Stimulated activated CD4-positive, alpha-beta T cell treated with anti-CD3 and anti-CD28 coated beads, TNF-alpha, amount 100 ng/mL, for 4 hours (primary cell): ENCODE measurements at places on chromosomes 16 and 17.

DNA sequence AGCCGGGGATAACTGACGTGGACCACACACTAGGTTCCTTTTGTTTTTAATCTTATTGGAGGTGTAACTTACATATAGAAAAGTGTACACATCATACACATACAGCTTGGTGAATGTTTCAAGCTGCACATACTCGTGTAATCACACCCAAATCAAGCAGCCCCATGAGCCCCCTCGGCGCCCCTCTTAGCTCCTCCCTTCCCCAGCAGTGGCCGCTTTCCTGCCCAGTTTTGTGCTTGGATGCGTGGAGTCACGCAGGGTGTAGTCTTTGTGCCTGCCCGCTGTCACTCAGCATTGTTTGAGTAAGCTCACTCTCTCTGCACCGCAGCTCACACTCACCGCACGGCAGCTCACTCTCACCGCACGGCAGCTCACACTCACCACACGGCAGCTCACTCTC, 151.7 kb upstream of the CHMP6 start:
- DNase-seq: no peak

DNA sequence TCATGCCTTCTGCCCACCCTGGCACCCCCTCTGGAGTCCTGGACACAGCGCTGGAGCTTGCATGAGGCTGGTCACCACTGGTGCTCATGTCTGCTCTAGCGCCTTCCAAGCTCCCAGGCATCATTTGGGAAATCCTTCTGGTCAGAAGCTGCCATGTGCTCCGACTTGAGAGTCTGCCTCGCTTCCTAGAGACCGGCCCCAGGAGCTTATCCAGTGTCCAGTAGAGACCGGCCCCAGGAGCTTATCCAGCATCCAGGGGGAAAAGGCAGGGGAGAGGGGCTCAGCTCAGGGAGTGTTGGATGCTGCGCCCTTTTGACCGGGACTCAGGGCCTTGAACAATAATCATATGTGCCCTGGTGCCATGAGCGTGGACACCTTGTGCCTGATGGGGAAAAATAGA, 106.3 kb downstream of the RAP1GAP2 start:
- DNase-seq: no peak

DNA sequence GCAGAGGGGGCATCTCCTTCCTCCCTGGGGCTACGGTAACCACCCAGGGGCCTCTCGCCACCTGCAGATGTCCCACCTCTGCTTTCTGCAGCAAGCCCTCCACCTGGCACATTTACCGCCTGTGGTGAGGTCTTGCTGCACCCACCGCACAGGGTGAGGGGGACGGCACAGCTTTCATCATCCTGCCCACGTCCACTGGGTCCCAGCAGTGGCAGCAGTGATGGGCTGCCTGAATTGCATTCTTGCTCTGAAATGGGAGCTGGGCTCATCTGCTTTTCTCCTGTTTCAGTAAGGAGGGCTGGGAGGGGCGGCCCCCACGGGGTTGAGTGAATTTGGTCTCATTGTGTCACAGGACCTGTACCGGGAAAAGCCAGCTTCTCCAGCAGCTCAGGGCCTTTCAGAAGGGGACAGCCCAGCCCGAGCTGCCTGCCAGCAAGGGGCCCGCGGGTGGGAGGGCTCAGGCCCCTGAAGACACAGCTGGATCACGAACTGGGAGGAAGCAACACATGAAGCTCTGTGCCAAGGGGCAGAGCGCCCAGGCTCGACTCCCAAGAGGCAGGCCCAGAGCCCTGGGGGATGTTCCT, 12.7 kb downstream of the DNAAF8 start:
- DNase-seq: no peak

- DNase-seq: no peak
Observed at GRCh38 chr17:62780951-62781350, 27.2 kb downstream of the MARCHF10 start.

DNA sequence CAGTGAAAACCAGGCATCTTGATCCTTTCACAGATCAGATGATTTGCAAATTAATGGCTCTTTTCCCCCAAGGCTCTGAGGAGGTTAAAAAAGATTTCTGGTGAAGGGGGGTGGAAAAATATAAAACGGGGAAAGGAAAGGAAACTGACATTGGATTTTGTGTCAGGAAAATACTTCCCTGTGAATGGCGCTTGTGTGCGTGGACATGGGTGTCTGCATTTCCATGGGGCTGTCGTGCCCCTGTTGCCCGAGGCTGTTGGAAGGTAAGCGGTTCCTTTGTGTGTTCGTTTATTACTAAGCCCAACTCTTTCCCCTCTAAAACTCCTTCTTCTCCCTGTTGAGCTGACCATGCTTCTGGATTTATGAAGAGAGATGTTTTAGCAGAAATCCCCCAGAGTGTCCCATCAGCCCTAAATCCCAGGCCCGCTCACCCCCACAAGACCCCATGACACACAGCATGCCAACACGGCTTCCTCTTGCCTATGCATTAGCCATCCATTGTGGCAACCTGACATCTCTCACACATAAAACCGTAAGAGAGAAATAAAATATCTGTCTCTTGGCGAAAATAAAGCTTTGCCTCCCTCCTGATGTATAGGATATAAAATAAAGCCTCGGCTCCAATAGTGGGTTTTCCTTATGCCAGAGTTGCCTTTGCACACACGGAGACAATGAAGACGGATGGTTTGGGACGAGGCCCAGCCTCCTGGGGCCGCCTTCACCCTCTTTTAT, 7.3 kb upstream of the LHX1 start:
- no peak for DNase-seq

GRCh38 chr16:88619859-88620815, 18.2 kb upstream of the IL17C start:
- peak; percentile 40 for DNase-seq

GRCh38 chr17:7885367-7886226, 3.0 kb upstream of the CHD3 start:
- DNase-seq: peak; percentile 36

- no peak for DNase-seq
Observed at GRCh38 chr17:51000835-51001638, 119.6 kb downstream of the SPAG9 start.

DNA sequence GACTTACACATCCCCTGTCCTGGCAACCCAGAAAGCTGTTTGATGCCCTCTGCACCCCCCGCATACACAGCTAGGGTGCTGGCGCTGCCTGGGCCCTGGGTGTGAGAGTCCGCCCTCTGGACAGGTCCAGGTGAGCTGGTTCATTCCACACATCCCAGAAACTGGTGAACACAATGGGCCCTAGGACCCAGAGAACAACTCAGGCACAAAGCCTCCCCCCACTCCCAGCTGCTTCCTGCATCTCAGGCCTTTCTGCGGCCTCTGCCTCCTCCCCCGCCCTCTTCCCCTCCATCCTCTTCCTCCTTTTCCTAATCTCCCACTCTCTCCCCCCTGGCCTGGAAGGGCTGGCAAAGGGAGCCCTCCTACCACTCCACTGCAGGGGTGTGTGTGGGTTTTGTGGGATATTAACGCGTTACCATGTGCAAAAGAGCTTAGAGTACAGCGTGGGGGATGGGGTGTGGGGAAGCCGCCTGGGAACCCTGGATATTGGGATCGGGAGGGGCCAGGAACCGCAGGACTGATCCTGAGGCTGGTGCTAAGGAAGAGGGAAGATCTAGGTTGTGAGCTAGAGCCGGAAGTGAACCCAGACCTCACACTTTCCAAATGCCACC, 1.6 kb upstream of the PPP1R9B start:
- DNase-seq: no peak

DNA sequence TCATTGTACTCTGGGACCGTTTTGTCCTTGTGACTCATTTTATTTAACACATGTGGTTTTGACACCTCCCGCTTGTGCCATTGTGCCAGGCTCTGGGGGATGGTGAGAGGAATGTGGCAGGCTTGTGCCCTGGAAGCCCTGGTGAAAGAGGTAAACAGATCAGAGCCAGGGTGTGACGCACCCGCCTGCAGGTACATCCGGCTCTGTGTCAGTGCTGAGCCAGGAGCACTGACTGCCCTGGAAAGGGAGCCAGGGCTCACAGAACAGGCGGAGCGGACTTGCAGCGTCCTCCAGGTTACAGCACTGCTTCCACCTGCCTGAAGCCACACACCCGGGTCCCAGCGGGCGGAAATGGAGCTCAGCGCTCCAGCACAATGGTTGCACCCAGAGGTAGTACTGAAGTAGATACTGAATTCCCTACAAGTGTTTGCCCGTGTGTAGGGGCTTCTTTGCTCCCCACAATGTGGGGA, 30.6 kb downstream of the CDRT15 start:
- DNase-seq: no peak

GRCh38 chr16:67538666-67539101, 10.1 kb downstream of the RIPOR1 start:
- no peak for DNase-seq

GRCh38 chr16:76668207-76668725, 391.1 kb downstream of the CNTNAP4 start:
- no peak for DNase-seq

DNA sequence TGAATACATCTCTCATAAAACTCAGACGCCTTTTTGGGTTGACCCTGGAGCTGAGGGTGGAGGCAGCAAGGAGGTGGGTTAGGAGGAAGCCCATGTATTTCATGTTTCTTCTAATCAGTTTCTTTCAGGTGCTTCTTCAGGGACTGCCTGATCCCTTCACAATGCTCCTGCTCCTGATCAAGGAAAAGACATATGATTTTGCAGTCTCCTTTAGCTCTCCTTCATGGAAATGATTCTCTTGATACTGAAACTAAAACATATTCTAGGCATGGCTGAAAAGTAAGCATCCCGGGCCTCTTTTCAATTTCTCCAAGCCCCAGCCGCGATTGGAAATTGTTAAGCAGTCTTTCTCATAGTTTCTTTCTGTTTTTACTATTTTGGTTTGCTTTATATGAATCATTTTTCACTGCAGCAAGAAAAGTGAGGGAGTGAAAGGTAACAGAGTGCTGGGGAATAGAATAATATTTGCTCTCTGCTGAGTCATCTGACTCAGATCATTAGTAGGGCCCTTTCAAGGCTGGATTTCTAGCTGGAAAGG, 730.7 kb downstream of the CDH11 start:
- DNase-seq: no peak

DNA sequence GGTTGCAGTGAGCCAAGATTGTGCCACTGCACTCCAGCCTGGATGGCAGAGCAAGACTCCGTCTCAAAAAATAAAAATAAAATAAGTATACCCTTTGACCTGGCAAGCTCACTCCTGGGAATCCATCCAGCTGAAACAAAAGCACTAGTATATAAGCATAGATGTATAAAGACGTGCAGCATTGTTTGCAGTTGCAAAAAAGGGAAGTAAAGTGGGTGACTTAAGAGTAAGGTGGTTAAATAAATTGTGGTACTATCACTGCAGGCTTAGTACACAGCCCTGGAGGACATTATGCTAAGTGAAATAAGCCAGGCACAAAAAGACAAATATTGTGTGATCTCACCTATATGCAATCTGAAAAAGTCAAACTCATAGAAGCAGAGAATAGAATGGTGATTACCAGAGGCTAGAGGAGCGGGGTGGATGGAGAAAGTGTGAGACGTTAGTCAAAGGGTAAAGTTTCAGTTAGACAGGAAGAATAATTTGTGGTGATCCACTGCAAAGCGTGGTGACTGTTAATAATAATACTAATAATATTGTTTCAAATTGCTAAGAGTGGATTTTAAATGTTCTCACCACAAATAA, 113.0 kb downstream of the MYO1D start:
- DNase-seq: no peak

- DNase-seq: no peak
Observed at GRCh38 chr17:77354670-77355455, 214.1 kb downstream of the SEC14L1 start.

GRCh38 chr17:8664456-8665126, 34.1 kb upstream of the MYH10 start:
- no peak for DNase-seq

DNA sequence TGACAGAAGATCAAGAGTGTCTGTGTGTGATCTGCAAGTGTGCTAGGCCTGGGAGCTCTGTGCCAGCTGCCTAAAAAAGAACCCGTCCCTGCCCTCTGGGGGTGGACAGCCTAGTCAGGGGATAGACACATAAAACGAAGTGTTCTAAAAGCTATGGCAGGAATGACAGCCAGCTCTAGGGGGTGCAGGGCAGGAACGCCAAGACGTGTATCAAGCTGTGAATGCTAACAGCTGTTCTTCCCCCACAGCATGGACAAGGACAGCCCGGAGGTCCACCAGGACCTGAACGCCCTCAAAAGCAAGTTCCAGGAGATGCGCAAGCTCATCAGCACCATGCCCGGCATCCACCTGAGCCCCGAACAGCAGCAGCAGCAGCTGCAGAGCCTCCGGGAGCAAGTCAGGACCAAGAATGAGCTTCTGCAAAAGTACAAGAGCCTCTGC, 5.1 kb downstream of the RASD1 start:
- DNase-seq: no peak

DNA sequence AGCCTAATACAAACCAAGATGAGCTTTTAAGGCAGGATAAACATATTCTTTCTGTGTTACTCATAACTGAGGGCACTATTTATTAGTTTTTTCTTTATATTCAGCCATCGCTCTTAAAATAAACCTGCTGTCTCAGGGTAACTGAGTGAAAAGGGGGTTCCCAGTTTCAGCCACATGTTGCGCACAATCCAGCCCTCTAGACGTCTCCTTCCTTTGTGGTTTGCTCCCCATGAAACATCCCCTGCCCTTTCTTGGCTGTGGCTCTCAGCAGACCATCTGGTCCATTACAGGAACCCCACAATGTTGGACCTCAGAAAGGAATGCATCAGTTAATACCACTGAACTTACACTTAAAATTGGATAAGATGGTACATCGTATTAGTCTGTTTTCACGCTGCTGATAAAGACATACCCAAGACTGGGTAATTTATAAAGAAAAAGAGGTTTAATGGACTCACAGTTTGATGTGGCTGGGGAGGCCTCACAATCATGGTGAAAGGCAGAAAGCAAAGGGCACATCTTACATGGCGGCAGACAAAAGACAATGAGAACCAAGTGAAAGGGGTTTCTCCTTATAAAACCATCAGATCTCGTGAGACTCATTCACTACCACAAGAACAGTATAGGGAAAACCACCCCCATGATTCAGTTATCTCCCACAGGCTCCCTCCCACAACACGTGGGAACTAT, 12.6 kb upstream of the IL21R start:
- DNase-seq: no peak

DNA sequence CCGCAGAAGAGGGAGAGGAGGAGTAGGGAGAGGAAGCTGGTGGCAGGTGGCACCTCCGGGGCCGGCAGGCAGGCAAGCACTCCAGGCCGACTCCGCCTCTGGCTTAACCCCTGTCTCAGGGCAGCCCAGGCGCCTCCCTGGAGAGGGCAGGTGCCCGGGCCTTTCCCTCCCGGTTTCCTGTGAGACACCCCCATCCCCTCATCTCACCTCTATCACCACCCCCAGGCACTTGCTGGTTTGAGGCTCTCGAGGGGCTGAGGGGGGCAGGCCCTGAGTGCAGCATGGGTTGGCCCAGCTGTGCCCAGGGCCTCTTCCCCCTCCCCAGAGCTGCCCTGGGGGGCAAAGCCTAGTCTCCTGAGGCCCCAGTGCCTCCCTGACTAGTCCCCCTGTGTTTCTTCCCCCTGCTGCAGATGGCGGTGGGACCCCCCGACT, 6.0 kb downstream of the DOC2A start:
- DNase-seq: no peak

- peak; percentile 12 for DNase-seq
Observed at GRCh38 chr16:10552998-10553491, 27.4 kb downstream of the EMP2 start.

GRCh38 chr16:73016488-73016830, 31.5 kb downstream of the ZFHX3 start:
- no peak for DNase-seq
